ENCODE measurements at places on chromosomes 13 and 19.

- DNase-seq = no peak
Measured at GRCh38 chr13:51501096-51501495, 48.3 kb upstream of the INTS6 start.

- peak; percentile 73 for DNase-seq
Measured at GRCh38 chr19:9793071-9793591, 24.6 kb upstream of the ZNF846 start.

- DNase-seq = no peak
Measured at GRCh38 chr19:6890401-6890913, 3.1 kb downstream of the ADGRE1 start.

DNA sequence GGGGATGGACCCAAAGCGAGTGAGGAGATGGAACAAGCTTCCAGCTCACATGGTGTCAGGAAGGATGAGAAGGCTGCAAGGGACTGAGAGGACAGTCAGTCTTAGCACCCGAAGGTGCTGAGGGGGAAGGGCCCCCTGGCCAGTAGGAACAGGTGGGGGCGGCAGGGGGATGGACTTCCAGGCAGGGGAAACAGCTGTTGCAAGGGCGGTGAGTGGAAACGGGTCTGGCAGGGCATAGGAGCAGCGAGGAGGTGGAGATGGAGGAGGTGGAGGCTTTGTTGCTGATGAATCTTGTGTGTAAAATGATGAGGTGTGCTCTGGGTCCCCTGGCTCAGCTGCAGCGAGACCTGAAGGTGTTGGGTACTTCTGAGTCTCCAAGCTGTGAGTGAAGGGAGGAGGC lies 1.2 kb downstream of the MAP1S start:
- DNase-seq = no peak

- DNase-seq = no peak
Measured at GRCh38 chr19:46721269-46722003, 4.5 kb upstream of the PRKD2 start.

DNA sequence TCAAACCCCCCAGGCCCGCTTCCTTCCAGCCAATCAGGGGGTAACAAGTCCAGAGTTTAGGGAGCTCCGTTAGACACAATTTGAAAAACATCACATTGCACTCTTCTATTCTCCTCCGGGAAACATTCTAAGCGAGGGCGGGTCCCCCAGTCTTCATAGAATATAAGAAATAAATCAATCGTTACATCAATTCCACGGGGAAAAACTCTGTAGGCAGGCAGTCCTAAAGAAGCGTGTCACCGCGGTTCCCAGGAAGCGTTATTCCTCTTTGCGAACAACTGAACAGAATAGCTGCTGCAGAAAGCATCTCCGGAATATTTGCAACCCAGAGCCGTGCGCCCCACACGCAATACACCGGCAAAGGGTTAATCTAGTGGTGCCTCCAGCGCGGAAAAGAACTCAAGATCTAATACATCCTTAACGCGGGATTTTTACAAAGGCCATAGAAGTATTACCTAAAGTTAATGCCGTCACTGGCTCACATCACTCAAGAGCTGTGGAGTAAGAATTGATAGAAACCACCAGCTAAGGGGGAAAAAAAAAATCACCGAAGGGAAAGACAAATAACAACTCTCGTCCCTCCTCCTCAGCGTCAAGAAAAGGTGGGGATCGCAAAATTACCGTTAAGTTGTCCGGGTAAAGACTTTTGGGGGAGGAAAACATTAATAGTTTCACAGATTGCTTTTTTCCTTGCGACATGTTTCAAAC lies 65.1 kb downstream of the KCNRG start:
- peak; percentile 25 for DNase-seq

DNA sequence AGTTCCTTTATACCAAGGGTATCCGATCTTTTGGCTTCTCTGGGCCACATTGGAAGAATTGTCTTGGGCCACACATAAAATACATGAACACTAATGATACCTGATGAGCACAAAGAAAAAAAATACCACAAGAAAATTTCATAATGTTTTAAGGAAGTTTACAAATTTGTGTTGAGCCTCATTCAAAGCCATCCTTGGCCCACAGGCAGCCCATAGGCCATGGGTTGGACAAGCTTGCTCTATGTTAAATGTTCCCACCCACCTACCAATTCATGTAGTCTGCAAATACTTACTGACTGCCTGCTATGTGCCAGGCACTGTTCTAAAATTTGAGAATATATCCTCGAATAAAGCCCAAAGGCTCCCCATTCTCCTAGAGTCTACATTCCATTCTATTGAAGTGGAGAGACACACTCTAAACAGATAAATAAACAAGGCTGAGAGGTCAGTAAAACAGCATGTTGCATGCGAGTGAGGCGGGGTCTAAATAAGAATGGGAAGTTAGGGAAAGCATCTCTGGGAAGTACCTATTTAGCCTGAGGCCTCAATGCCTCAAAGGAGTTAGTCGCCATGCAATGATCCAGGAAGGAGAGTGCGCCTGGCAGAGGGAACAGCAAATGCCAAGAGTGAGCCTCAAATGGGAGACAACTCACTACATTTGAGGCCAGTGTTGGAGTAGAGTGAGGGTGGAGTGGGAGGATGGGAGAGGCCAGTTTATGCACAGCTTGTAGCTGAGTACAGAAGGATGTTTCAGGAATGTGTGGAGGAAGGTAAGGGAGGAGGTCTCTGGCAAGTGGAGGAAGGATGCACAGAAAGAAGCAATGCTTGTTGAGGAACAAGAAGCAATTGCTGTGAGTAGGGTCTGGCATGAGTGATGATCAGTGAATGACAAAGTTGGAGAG lies 52.5 kb upstream of the CLDN10 start:
- no peak for DNase-seq

DNA sequence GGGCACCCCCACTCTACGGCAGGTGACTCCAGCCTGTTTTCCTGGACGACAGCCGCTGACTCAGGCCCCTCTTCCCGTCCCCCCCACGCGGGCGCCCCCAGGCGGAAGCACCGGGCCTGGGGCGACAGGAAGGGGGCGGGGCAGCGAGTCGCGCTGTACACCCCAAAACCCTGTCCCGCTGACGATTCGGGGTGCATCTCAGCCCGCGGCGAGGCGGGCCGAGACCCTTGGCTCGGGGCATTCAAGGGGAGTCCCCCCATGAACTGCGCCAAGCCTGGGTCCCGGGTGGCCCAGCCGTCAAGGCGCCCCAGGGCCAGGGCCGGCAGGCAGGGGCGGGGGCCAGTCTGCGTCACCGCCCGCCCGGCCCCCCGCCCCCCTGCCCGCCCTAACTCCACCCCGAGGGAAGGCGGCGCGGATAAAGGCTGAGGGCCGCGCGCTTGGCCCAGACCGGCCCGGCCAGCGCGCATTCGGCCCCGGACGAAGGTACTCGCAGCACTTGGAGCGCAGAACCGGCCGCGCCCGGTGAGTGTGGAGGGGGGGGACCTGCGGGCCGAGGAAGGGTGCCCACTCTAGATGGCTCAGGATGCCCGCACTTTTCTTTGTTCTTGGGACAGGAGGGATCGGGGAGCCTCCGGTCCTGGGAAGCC lies at the start of gene MIDN:
Gene MIDN, plus strand, starts transcription at position 445 of the 647 bp plus-strand sequence. CDS start 1,714 bp downstream, outside the sequence.
- DNase-seq = peak; percentile 78

DNA sequence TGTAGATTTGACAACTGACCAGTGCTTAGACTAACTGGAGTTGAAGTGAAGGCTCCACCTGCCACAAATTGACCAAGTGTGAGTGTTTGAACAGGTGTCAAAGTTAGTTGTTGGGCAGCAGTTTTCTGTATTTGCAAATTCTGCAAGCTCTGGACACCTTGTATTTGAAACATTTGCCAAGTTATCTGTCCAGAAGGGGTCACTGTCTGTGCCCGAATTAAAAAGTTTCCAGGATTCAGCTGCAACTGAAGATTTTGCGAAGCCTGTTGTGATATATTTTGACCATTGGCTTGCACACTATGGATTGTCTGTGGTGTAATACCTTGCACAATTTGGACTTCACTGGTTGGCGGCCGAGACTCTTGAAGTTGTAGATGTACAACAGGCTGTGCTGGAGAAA lies 1690.7 kb downstream of the SLITRK5 start:
- DNase-seq = no peak

GRCh38 chr19:58277748-58278540 lies 811 bp upstream of the ZNF8 start:
- no peak for DNase-seq

DNA sequence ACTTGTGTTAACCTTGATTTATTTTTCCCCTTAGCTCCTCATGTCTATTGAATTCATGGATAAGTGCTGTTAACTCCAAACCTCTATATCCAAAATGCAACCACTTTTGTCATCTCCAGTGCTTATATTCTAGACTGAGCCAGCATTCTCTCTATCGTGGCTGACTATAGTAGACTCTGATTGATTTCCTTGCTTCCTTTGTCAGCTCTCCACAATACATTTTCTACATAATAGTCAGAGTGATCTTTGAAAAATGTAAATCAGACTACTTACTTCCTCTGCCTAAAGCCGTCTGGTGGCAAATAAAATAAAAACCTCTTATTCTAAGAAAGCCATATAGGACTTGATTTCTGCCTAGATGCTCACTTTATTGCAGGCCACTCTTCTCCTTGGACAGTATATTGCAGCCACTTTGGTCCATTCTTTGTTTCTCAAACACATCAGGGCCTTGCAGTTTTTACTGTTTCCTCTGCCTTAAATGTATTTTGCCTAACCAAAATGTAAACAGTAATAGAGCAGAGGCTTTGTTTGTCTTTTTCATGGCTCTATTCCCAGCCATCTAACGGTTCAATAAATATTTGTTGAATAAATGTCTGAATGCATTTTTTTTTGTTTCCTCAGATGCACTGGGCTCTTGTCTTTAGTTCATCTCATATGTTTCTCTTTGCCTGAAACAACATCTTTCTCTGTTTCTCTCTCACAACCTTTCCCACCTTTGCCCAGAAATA lies 243.6 kb upstream of the CSNK1A1L start:
- DNase-seq = no peak

GRCh38 chr13:37526710-37527473 lies 71.7 kb downstream of the POSTN start:
- no peak for DNase-seq

GRCh38 chr19:49677231-49677900 lies at the start of gene PRMT1:
TSS of gene PRMT1 (plus strand) at chr19:49677271. CDS start at chr19:49677281, 10 bp downstream.
- DNase-seq = peak; percentile 62

DNA sequence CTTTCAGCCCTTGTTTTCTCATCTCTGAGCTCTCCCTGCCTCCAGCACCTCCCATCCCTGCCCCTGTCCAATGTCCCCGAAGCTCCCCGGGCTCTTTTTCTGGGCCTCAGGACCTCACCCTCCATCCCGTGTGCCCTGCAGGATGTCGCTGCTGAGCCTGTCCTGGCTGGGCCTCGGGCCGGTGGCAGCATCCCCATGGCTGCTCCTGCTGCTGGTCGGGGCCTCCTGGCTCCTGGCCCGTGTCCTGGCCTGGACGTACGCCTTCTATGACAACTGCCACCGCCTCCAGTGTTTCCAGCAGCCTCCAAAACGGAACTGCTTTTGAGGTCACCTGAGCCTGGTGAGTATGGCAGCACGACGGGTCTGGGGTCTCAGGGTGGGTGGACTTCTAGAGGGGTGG lies 51.1 kb upstream of the CYP4F8 start:
- DNase-seq = no peak

DNA sequence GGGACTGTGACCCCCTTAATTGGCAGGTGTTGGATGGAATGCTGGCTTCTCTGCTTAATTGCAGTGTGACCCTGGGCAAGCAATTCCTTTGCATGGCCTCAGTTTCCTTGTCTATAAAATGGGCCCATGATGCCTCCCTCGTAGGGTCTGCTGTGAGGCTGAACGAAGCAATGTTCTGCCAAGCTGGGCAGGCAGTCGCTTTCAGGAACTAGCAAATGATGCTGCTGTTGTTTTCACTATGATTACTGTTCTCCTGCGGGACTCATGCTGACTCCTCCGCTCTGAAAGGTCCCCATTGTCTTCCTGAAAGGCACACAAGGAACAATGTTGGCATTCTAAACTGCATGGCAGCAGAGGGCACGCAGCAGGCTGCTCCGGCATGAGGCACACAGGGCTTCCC lies 6.8 kb downstream of the BICRA start:
- DNase-seq = no peak

GRCh38 chr13:36029166-36029565 lies 102.0 kb downstream of the DCLK1 start:
- no peak for DNase-seq

GRCh38 chr13:35718084-35718483 lies 241.6 kb upstream of the MAB21L1 start:
- DNase-seq = no peak

DNA sequence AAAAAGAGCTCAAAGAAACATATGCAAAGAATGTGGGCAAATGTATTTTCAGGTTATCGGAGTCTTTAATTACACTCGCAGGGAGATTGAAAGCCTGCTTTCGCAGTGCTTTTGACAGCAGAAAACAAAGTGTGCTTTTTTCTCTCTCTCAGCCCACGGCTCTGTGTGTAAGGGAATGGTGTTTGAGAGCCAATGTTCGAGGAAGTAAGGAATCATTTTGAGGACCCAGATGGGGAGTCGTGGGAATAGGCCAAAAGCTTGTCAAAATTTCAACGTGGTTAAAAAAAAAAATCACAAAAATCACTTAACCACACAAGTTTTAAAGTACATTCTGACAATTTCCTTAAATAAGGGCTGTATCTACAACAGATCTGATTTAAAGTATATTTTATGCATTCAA lies 197.1 kb upstream of the IRS2 start:
- no peak for DNase-seq

GRCh38 chr13:111116856-111117255 lies 1.7 kb downstream of the ARHGEF7 start:
- DNase-seq = no peak

GRCh38 chr13:51385114-51385513 lies 45.6 kb downstream of the SERPINE3 start:
- no peak for DNase-seq

GRCh38 chr19:3062165-3063105 lies at the start of gene TLE5:
TSS of gene TLE5 (minus strand) at chr19:3062495. CDS start at chr19:3062200, 295 bp downstream.
- peak; percentile 79 for DNase-seq

DNA sequence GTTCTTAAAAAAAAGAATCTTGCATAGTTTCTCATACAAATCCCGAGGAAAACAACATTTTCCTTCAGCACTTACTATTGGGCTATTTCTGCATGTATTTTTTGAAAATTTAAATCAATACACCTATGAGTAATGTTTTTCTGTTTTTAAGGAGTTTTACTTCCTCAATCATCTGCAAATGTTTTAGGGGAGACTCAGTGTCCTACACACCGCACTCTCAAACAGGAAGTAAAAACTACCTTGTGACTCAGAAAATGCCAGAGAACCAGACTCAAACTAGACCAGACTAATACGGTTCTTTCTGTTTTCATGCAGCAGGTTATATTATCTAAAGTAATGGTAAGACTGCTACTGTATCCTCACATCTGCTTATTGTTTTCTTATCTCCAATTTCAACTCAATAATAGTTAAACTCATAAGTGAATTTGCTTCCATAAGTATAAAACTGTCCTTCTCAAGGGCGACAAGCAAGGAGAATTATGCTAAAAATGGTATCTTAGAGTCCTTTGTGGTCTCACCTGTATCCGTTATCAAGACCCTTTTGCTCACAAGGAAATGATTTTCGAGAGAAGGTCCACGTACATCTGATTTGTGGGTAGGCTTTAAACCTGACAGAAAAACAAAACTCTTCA lies 52.5 kb downstream of the FLT3 start:
- peak; percentile 15 for DNase-seq

Data from CD4-positive, alpha-beta T cell treated with Interferon gamma for 1 hour (primary cell).